Activated naive CD8-positive, alpha-beta T cell treated with anti-CD3 and anti-CD28 coated beads for 36 hours (primary cell): ENCODE measurements at places on chromosomes 12 and 14. TPM values are rescaled to one million over a fixed set of nuclear protein-coding genes. Genes with fewer than 3 reads are reported as not detected.

PRKD1 gene
- total RNA-seq, result not detected

PXMP2 gene
- total RNA-seq, result 18.3 TPM

LRFN5 gene
- not detected for total RNA-seq

TPPP2 gene
- not detected for total RNA-seq

- no peak for DNase-seq
These were observed 135.3 kb downstream of the BTG1 start for GRCh38 chr12:92010368-92010767.

GRCh38 chr12:24014915-24015832, 65.7 kb upstream of the SOX5 start:
- no peak for DNase-seq

DNA sequence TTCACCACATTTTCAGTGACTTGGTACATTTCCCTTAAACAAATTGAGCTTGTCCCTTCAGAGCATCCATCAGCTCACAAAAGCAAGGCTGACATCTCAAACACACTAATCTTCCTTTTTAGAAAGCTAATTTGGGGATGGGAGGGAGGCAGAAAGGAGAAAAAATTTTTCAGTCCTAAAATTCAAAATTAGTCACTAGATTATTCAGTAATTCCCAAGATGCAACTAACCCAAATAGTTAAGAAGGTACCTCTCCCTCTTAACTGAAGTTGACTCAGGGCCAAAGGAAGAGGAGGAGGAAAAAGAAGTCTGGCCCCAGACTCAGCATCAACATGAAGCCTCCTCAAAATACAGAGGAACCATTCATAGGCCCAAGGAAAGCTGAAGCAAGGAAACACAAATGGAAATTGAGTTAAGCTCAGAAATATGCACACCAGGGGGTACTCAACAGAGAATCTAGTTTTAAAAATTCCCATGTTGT, 21.7 kb downstream of the CBX5 start:
- DNase-seq, result no peak

- no peak for DNase-seq
These were observed 72.8 kb downstream of the ERC1 start for GRCh38 chr12:1063852-1064251.

DNA sequence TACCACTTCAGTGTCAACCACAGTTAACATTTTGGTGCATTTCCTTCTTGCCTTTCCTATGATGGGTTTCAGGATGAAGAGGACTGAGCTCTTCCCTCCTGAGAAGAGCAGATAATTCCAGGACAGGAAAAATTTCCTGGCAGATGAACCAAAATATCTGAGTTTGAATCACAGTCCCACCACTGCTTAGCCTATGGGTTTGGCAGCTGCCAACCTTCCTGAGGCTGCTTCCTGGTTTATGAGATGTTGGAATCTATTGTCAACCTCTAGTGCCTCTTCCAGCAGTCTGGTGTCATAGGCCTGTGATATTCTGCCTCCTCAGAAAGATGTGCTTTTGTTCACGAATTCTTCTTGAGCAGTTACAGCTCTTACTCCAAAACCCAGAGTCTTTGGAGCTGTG, 197.4 kb upstream of the FRMD6 start:
- no peak for DNase-seq

DNA sequence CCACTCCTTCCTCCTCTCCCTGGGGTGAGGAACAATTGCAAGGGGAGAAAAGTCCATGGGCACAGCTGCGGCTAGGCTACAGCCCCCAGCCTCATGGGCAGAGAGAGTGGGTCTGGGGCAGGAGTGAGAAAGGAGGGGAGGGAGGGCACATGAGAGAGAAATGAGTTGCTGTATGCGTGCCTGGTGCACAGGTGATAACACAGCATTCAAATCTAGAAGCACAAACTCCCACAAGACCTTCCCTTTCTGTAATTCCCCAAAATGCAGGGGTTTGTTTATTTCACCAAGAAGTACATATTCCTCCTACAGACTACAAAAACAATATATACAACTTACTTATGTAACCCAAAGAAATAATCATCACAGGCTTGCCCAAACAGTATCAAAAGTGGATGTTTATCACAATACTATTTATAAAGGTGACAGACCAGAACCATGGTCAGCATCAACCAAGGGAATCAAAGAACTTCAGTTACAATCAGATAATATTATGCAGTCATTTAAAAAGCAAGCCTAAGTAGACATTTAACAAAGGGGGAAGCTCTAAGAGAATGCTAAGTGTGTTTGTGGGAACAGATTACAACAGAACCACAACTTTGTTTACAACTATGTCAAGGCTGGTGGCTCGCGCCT, 54.2 kb downstream of the ITPK1 start:
- no peak for DNase-seq
